Tongue (tissue), 3 donors: ENCODE measurements at places on chromosomes 13 and 19.
A peak's percentile ranks its signal among the peaks of the same experiment; 100 is the strongest.

DNA sequence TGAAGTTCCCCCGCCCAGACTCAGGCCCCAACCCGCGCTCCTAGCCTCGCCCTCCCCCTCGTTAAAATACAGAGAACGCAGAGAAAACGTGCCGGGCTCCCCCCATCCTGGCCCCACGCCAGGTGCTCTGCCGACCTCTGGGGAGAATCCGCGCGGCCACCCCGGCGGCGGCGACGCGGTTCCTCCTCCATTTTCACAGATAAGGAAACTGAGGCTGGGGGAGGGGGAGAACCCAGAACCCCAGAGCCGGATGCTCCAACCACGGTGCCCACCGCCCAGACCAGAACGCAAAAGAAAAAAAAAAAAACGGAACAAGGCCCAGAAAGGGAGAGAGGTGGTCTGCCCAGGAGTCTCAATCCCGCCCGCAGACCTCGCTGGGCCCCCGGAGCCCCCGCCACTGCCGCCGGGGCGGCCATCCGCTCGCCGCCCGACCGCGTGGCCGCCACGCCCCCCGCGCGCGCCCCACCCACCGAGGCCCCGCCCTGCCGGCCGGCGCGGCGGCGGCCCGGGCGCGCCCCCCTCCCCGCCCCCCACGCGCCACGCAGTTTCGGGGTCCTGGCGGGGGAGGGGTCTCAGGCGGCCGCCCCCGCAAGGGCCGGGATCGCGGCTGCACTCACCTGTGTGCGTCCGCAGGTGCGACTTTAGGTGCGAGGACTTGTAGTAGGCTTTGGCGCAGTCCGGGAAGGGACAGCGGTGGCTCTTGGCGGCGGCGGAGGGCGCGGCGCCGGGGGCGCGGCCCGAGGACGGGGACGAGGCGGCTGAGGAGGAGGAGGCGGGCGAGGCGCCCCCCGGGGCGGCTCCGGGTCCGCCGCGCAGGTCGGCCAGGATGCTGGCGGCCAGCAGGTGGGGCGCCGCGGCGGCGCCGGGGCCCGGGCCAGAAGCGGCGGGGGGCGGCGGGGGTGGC is 703 bp downstream of the KLF16 start:
- DNase-seq, result no peak

GRCh38 chr19:13623716-13624710 is 117.7 kb upstream of the CACNA1A start:
- no peak for DNase-seq

DNA sequence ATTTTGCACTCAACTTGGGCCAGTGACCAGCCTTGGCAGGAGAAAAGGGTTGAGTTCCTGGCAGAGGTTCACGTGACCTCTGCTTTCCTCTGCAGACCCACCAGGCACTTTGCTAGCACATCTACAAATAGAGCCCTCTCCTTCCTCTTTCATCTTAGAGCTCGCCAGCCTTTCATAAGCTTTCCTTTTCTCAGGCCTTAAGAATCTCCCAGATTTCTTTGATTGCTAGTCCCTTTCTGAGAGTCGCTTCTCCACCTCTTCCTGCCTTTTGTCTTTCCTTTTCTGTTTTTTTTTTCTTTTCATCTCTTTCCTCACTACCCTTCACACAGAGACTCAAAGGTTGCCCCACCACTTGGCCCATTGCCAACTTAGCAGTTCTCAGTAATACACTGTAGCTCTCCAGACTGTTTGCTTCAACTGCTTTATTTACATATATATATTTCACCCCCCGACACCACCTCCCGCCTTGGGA is 375.7 kb upstream of the SPRY2 start:
- peak; percentile 34 for DNase-seq

- DNase-seq, result no peak
Observed at GRCh38 chr19:40091205-40092129, 724 bp upstream of the ZNF780A start.

- no peak for DNase-seq
Observed at GRCh38 chr13:113468472-113469201, 15.3 kb upstream of the ADPRHL1 start.

- DNase-seq, result no peak
Observed at GRCh38 chr13:19981685-19982238, 23.2 kb downstream of the ZMYM2 start.

GRCh38 chr13:101654883-101655282 is 202.4 kb downstream of the ITGBL1 start:
- DNase-seq, result no peak

GRCh38 chr13:77565635-77566034 is 30.1 kb downstream of the SCEL start:
- peak; percentile 63 for DNase-seq

GRCh38 chr19:6376512-6377190 is 918 bp upstream of the PSPN start:
- DNase-seq, result no peak

DNA sequence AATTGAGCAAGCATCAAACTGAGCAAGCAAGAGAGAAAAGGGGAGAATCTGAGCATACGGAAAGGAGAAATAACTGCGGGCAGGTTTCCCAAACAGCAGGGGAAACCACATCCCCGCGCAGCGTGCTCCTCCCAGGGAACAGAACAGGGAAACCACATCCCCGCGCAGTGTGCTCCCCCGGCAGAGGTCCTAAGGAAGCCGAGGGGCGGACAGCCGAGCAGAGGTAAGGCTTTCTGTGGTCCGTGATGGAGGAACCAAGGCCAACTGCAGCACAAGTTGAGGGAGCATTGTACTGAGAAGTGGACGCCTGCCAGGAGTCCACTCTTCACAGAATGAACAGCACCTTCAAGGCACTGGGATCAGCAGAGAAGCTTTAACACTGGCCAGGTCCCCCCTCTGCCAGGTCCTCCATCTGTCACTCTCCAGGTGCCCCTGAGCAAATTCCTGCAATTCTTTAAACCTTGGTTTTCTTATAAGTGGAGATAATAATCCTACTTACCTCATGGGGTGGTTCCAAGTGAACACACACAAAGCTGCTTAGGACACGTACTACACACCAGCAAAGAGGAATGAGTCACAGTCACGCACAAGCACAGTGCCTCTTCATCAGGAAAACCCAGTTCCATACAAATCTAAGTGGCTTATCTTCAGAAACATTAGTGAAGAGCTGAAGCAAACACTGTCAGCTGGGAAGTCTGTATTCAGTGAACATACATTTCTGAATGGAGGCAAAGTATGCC is 23.0 kb upstream of the LAMP1 start:
- DNase-seq, result no peak

GRCh38 chr13:54758795-54759194 is 1730.2 kb downstream of the OLFM4 start:
- no peak for DNase-seq

DNA sequence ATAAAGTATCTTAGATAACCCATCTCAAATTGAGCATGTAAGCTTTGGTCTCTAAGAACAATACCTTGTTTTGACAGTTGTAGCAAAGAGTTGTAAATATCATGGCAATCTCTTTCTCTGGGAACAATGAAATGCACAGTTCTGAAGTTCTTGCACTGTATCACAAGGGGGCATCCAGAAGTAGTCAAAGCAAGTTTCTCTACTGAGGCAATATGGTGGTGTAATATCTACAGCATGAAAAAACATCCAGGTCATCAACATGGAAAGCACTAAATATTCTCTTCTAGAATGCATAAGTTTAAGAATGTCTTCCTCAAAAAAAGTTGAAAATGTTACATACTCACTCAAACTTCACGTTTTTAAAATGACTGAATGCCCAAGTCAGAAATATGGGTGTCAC is 19.6 kb downstream of the MTMR6 start:
- DNase-seq, result no peak

DNA sequence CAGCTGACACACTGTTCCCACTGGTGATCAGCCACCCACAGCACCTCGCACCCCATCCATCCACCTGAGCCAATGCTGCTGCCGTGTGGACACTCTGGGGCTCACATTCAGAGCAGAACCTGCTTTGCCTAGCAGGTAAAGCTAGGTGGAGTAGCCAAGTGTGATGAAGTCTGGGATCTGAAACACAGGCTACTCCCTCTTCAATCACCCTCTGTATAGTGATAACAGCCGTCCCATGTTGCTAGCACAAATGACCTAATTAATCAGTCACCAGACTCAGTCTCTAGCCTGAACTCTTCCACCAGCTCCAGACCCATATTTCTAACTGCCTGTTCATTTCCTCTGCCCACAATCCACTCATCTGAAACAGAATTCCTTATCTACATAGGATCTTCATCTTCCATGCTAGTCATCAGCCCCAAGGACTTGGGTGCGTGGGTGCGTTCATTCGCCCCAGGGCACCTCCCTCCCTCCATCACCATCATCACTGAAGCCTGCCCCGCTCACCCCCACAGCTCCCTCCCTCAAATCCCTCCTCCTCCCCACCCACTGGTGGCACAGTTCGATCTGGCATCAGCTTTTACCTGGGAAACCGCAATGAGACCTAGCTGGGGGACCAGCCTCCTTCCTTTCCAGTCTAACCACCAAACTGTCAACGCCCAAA is 19.8 kb downstream of the STK24 start:
- no peak for DNase-seq

GRCh38 chr13:40288259-40288658 is 378.2 kb downstream of the FOXO1 start:
- no peak for DNase-seq

GRCh38 chr13:59301174-59301567 is 862.6 kb downstream of the DIAPH3 start:
- no peak for DNase-seq

GRCh38 chr19:1259206-1259875 is 9.8 kb upstream of the CIRBP start:
- peak; percentile 52 for DNase-seq

DNA sequence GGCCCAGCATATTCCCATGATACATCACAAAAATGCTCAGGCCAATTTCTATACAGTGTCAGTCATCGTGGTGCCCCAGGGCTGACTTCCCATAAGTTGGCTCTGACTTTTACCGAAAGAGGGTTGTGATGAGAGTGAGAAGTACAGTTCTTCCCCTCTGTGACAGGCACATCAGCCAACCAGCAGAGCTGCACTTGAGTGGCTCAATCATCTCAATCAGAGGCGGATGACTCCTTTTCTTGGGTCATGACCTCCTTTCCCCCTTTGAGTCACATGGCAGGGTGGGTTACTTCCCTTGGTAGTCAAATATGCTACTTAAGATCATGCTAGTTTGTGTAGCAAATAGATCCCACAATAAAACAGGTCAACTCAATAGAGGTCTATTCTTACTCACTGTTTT is 6.9 kb upstream of the AMER2 start:
- DNase-seq, result no peak

GRCh38 chr19:55116232-55116858 is 1.1 kb downstream of the PPP1R12C start:
- DNase-seq, result peak; percentile 71

DNA sequence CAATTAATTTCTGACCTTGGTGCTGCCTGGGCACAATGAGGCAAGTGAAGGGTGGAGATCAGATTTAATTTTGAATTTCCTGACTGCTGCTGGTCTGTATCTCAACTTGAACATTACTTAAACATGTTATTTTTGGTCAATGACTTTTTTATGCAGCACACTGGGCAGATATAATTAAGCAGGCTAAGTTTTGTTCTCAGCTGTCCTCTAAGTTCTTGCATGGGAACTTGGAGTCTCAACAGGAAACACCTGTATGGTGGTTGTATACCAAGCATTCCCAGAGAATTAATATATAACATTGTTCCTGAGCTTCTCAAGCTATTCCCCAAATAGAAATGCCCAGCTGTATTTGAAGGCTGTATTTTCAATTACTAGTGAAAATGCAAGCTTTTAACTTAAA is 113.5 kb upstream of the EDNRB start:
- DNase-seq, result no peak

- DNase-seq, result peak; percentile 67
Observed at GRCh38 chr19:39474139-39474620, 6.5 kb upstream of the TIMM50 start.

DNA sequence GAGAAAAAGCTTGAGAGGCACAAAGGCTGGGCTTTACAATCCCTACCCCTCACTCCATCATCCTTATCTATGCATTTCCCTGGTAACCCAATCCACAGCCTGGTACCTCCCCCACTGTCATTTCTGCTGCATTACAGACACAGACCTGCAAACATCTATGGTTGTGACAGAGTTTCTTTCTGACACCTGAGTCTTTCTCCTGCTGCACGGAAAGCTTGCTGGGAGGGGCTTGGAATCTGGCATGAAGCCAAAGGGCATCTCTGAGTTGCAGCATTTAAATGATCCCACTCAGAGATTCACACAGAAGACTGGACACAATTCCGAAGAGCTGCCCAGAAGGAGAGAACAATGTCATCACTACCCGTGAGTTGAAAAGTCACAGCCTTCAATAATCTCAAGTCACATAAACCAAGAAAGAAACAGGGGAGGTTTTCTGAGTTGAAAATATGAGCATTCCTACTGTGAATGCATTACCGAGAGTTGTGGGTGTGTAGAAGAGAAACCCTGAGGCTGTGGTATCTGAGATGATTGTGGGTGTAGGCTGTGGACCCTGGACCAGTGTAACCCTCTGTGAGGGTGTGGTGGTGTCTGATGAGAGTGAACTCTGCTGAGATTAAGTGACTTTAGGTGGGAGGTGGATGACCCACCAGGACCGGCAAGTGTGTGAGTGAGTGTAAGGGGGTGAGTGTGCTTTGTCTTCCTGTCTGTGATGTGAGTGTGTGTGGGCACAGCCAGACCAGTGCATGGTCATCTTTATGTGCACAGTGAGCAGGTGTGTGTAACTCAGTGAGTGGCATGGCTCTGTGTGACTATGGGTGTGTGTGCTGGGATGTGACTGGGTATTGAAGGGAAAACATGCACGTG is at the start of gene LGALS14:
Gene LGALS14, plus strand, starts transcription at position 301 of the 864 bp plus-strand sequence. Its CDS starts 48 bp downstream, at position 349.
- DNase-seq, result no peak

DNA sequence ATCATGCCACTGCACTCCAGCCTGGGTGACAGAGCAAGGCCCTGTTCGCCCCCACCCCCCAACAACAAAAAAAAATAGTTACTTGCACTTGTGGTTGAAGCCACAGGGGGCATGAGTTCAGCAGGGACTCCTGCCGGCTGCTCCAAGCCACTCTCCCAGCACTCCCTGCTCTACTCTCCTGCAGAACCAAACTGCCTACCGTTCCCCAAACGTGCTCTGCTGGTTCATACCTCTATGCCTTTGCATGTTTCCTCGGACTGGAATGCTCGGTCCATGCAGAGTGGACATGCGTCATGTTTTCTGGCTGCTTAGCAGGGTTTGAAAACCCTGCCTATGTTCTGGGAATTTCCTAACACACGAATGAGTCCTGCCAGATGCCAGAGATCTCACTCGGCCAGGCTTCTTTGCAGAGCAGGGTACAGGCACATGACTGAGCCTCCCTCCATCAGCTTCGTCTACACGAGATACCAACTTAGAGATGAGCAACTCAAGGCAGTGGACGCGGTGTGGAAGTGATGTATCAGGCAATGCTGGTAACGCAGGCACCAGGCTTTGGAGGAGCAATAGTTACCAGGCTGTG is 8.5 kb upstream of the SLC25A15 start:
- DNase-seq, result no peak
